HuH-7 (cell line): ENCODE measurements at places on chromosomes 5 and 9.

GRCh38 chr9:17165764-17166163 is 30.9 kb downstream of the CNTLN start:
- DNase-seq = no peak

DNA sequence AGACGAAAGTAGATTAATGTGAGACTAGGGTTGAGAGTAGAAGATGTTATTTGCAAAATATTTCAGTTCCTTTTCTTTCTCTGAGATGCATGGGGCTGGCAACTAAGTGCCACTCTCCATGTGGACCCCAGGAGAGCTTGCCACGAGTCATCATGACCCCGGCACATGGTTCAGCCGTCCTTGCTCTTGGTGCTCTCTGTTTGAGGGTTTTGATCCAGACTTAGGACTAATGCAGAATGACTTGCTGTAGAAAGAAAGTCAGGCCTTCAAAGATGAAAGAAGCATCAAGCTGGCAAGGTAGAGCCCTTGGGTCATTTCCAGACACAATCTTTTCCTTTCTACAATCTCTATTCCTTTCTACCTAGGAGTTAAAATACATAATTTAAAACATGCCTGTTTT is 84.7 kb downstream of the RASGRF2 start:
- DNase-seq = no peak

- no peak for DNase-seq
Measured at GRCh38 chr5:23330726-23331125, 176.7 kb upstream of the PRDM9 start.

DNA sequence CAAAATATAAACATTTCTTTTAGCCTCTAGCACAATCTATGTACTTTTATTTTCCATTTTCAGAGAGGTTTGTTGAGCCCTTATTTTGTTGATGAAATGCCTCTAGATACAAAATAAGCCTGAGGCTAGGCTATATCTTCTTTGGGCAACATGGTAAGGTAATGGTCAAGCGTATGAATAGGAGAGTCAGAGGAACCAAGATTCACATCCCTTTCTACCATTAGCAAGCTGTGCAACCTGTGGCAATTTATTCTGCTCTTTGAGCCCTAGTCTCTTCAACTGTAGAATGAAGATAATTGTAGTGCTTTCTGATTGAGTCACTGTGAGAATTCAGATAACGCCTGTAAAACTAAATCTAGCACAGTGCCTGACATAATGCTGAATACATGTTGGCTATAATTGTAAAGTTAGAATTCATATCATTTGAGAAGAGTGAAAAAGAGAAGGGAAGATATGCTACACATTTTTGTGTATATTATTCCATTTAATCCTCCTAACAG is 412.5 kb downstream of the CCDC171 start:
- no peak for DNase-seq

DNA sequence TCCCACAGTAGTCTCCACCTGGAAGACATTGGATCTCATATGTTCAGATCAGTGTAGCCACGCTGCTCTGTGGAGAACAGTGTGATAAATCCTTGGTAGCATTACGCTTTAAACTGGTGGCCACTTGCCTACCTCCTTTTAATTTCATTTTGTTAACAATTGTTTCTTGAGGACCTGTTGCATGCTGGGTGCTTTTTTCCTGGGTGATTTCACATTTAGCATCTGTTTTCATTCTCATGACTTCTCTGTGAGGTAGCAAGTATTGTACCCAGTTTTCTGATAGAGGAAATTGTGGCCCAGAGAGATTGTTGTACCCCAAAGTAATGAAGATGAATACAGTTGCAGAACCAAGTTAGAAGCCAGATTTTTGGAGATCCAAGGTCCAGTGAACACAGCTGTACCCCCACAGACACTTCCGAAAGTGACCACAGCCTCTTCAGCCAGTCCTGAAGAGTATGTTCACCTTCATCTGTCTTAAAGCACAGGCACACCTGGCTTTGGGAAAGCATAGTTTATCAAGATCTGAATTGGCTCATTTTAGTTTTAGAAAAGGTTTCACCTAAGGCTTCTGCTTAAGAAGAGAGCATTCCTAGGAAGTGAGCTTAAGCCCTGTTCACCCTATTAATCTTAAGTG is 75.2 kb downstream of the F2RL2 start:
- no peak for DNase-seq

GRCh38 chr9:89759572-89759971 is 154.8 kb downstream of the GADD45G start:
- no peak for DNase-seq

- no peak for DNase-seq
Measured at GRCh38 chr5:122442938-122443337, 130.9 kb downstream of the SNCAIP start.

- peak; percentile 42 for DNase-seq
Measured at GRCh38 chr9:69549310-69550202, 122.6 kb downstream of the APBA1 start.

DNA sequence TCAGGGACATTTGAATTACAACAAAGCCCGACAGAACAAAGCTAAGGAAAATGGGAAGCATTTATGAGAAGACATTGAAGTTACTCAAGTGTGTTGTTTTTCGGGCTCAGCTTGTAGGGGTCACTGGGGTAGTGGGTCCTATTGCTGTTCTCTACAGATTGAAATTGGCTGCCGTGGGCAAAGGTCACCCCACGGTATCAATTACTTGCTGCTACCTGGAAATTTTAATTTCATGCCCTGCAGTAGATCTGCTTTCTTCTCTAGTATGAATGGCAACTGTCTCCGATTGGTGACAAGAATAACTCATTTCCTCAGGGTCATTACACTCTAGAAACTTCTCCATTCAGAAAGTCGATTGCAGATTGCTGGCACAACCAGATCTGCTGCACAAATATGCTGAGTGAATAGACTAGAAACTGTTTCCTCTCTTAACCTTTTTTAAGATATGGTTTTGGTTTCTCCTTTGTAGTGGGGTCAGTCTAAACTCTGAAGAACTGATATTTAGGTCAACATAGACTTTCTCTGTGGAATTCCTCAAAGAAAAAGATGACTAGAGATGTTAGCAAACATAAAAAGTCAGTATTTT is 454.1 kb downstream of the ARHGEF28 start:
- DNase-seq = no peak

GRCh38 chr9:101025940-101026339 is 2.6 kb upstream of the PLPPR1 start:
- DNase-seq = no peak

DNA sequence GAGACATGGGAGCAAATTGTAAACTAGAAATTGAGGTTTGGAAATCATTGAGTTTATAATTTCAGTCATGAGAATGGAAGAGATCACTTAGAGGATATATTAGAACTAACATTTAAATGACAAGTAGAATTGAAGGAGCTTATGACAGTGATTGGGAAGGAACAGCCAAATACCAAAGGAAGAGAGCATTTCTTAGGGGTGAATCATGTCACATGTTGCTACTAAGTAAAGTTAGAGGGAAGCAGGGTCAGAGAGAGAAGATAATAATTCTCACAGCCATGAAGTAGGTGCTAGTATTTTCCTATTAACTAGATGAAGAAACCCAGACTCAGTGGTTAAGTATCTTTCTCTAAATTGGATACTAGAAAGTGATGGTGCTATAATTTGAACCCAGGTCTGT is 59.3 kb downstream of the COMMD10 start:
- DNase-seq = no peak

DNA sequence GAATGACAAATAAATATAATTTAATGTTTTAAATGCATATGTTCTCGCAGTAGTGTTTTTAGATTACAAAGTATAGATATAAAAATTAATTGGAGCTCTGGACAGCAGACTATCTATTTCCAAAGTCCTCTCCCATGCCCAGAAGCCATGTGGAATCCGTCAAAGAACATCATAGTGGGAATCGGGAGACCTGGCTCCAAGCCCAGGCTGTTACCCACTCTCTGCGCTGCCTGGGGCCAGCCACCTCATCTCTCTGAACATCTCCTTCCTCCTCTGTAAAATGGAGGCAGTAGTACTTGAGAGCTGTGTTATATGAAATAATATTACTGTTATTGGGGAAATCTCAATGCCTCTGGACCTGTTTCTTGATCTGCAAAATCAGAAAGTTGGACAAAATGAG is 58.1 kb upstream of the SLC30A5 start:
- no peak for DNase-seq

- DNase-seq = no peak
Measured at GRCh38 chr9:134585746-134586706, 55.6 kb upstream of the COL5A1 start.

DNA sequence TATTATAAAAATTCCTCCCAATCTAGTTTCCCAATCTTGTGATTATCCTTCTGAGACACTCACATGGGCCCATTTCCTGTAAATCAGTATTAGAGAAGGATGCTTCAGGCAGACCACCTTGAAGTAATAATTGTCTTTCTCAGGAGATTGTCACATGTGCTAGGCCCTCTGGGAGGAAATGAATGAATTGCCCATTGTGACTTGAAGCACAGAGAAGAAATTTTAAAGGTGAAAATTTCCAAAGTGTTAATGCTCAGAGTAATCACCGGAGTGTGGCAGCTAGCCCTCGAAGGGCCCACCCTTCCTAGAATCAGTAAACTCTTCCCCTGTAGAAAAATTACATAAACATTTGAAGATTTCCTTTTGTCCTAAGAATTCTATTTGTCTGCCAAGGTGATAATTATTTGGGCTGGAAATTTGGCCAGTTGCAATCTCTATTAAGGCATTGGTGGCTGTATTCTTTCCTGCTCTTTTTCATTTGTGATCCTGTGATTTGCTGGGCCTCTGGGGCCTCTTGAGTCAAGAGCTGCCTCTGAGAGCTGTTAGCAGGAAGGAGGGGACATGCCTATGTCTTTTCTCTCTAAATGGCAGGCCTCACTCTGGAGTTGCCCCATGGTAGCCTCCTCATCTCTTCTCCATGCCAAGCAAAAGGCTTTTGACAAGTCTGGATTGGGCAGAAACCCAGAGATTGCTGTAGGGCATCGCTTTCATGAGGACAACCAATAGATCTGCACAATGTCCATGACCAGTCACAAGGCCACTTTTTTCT is 371.5 kb upstream of the ACTBL2 start:
- DNase-seq = no peak

DNA sequence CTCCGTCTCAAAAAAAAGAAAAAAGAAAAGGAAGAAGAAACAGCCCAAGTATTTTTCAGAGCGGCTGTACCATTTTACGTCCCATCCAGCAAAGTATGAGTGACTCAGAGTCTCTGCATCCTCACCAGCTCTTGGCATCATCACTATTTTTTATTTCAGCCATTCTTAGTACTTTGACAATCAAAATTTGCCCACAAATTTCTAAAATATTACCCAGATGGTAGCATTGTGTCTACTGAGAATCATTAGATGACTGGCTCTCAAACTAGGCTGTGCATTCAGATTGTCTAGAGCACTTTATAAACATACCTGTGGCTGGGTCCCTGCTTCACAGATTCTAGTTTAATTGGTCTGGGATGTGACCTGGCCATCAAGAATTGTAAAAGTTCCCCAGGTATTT is 21.6 kb upstream of the MELK start:
- DNase-seq = no peak

DNA sequence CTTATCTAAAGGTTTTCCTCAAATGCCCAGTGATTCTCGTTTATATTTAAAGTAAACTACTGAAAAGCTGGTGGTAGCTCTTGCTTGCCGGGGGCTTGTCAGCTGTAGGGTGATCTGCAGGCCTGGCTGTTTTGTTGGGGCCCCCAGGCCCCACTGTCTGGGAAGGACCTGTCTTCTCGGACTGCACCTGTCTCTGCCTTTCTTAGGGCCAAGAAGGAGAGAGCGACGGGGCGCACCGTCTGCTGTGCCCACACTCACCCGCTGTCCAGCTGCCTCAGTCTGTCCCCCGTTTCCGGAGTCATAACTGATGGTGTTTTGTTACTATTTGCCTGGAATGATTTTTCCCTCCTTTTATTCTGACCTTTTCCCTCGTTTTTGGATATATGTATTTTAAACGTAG is 94.1 kb upstream of the CACNA1B start:
- DNase-seq = no peak

DNA sequence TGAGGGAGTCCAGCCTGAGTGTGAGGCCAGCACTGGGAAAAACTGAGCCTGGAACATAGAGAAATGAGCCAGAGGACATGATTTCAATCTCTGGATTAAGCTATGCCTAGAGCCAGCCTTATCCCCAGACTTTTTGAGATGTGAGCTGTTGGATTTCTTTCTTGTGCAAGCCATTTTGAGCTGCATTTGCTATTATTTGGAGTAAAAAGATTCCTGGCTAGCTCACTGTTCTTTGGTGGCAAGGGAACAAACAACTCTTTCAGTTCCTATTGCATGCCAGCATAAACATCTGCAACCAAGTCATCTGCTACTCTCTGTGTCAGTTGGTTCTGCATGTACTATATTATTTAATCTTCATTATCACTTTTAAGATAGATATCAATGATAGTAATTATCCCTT is 70.1 kb upstream of the MAN2A1 start:
- no peak for DNase-seq

DNA sequence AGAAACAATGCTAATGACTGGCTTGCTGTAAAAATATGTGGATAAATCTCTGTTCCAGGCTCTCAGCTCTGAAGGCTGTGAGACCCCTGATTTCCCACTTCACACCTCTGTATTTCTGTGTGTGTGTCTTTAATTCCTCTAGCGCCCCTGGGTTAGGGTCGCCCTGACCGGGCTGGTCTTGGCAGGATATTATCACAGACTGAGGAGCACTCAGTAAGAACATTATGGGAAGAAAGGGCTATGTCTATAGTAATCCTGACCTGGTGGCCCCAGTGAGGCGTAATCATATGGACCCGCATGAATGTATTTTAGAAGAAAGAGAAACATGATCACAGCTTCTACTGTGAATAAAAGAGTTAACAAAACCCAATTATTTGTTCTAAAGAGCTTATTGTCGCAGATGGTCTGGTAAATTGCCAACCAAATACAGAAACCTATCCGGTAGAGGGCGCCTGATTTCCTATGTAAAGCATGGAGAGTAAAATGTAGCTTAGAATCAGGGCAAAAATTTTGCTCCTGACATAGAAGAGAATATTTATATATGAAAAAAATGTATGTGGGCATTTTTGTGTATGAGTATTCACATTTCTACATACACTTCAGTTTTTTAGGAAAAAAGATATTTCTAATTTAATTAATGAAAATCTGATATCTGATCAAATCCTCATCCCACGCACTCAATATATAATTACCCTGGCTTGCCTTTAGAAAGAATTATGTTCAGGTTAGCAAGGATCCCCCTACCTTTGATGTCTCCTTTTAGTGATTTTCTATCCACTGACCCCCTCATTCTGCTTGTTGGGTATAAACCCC is 5.8 kb upstream of the IFNA1 start:
- DNase-seq = no peak

- DNase-seq = no peak
Measured at GRCh38 chr5:149265597-149265996, 6.1 kb upstream of the AFAP1L1 start.

GRCh38 chr5:156936972-156937371 is 26.1 kb downstream of the TIMD4 start:
- DNase-seq = no peak

GRCh38 chr9:18722882-18723281 is 248.9 kb downstream of the ADAMTSL1 start:
- DNase-seq = no peak
